Ascending aorta (tissue), 2 donors: ENCODE measurements at places on chromosomes 2 and 18.

- no peak for DNase-seq
Observed at GRCh38 chr2:235087832-235088495, 136.1 kb downstream of the SH3BP4 start.

GRCh38 chr2:29733965-29734364 lies 187.4 kb downstream of the ALK start:
- DNase-seq, result no peak

GRCh38 chr18:74082742-74083556 lies 64.7 kb downstream of the FBXO15 start:
- no peak for DNase-seq

GRCh38 chr2:173232956-173233744 lies 121.5 kb upstream of the CDCA7 start:
- no peak for DNase-seq

DNA sequence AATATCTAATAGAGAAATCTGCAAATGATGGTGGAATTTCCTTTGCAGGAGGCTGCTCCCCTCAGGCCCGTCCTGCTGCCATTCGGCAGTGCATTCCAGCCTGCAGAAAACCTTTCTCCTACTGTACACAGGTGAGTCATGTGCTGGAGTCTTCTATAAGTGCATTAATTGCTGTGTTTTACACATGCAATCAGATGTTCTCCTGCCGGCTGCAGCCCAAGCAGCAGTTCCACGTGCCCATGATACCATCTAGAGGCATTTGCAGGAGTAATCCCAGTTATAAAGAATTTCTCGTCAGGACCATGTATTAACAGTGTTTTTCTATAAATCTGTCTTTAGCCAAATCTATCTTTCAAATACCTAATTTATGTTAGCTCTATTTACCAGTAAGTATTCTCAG lies 304.7 kb upstream of the HNMT start:
- no peak for DNase-seq
